NCI-H69 (cell line): ENCODE measurements at places on chromosomes 11 and 22.
A peak's percentile ranks its signal among the peaks of the same experiment; 100 is the strongest.

- no peak for DNase-seq
Observed at GRCh38 chr11:27194976-27195375, 154.4 kb downstream of the BBOX1 start.

- peak; percentile 69 for DNase-seq
Observed at GRCh38 chr22:26170112-26170492, 840 bp downstream of the SEZ6L start.

DNA sequence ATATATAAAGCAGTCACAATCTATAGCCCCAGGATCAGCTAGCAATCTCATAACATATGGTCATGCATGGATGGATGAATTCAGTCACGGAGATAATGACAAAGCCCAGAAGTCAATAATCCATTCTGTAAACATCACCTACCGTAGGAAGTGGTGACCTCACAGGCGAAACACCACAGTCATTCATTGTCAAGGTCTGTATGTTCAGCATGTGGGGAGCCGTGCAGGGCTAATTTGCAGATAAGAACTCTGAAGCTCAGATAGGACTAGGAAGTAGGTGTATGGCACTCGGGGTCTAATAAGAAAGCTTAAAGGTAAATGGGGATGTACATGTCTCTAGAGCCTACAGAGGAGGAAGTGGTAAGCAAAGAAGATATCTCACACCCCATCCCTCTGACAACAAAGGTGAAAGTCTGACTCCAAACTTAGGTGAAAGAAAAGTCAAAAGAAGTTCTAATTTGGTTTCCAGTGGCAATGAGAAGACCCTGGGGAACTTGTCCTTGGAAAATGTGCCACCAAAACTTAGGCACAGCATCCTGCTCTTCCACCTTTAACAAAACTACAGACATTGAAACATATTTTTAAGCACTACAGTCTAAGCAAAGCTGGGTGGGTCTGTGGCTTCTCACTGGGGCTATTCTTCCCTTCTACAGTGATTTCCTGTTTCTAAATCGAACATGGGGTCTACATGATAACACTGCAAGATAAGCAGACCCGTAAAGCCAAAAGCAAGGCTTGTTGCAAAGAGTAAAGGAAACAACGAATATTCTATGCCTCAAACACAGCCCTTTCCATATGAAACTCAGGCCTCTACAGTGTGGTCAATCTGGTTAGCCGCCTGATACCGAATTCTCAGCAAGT, 5.2 kb downstream of the CRTAM start:
- DNase-seq = peak; percentile 92

DNA sequence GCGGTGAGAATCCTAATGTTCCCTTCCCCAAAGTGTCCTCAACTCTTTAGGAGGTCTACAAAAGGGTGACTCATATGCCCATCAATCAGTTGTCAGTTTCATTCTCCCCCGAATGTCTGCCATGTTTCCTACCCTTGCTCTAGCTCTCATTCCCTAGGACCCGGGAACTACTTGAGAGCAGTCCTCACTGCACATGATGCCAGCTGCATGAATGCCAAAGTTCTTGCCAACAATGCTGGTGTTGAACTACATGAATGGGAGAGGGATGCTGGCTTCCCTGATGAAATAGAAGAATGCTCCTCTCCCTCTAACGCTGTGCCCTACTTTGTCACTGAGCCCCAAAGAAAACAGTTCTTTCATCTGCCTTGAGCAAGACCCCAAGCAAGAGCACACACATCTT, 12.5 kb upstream of the FSHB start:
- no peak for DNase-seq

GRCh38 chr11:120054016-120054752, 83.7 kb downstream of the TRIM29 start:
- DNase-seq = no peak

DNA sequence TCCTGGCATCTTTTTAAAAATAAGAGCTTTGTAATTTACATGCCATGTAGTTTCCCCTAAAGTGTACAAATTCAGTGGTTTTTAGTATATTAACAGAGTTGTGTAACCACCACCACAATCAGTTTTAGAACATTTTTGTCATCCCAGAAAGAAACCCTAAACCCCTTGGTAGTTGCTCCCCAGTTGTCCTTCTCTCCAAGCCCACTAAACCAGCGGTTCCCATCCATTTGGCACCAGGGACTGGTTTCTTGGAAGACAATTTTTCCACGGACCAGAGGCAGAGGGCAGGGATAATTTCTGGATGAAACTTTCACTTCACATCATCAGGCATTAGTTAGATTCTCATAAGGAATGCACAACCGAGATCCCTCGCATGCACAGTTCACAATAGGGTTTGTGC, 22.6 kb downstream of the CABIN1 start:
- DNase-seq = no peak

- DNase-seq = peak; percentile 84
Observed at GRCh38 chr11:15493921-15494620, 379.3 kb downstream of the INSC start.

GRCh38 chr22:20524004-20524481, 16.6 kb downstream of the MED15 start:
- peak; percentile 74 for DNase-seq

- no peak for DNase-seq
Observed at GRCh38 chr11:129652835-129653234, 162.8 kb upstream of the TMEM45B start.

DNA sequence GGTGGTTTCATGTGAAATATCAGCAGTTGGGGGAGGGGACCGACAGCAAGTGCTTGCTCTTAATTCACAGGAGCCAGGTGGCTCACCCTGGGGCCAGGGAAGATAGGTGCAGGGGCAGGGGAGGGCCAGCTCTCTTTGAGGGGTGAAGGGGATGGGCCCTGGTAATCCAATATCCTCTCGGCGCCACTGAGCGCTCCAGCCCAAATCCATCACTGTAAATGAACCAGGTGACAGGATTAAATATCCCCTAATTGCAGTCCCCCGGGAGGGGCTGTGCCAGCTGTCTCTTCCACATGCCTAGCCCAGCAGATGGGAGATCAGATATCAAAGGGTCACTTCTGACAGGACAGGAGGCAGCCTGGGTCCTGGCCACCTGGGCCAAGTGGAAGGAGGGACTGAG, 531.8 kb upstream of the CADM1 start:
- DNase-seq = peak; percentile 100

DNA sequence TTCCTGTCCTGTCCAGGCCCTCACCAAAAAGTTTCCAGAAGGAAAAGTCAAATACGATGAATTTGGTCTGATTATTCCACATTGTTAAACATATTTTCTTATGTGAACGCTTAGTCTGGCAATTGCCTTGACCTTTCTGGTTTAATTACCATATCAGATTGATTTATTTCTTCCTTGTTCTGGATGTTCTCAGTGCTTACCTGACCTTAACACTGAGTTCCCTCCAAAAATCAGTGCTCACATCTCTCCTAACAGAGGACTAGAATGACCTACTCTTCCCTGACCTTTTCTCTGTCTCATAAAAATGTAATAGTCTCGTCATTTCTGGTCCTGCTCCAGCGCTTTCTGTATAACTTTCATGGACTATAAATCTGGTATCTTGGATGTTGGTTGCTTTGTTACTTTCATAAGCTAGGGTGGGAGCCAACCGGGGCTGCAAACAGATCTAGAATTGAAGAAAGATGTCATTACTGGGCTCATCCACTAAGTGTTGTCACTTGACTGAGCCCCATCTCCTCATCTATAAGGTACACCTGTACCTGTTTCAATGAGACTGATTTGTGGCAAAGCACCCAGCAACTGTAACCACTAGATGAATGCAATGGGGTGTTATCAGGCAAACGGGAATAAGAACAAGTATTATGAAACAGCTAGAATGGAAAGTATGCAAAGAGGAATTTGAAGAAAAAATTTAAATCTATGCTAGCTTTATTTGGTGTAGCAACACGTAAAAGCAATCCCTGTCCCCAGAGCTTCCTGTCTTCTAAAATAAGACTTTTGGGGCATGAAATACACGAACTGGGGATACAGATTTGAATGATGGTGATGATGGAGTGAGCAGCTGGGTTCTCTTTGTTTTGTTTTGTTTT, 2.4 kb downstream of the FADS2 start:
- peak; percentile 14 for DNase-seq

DNA sequence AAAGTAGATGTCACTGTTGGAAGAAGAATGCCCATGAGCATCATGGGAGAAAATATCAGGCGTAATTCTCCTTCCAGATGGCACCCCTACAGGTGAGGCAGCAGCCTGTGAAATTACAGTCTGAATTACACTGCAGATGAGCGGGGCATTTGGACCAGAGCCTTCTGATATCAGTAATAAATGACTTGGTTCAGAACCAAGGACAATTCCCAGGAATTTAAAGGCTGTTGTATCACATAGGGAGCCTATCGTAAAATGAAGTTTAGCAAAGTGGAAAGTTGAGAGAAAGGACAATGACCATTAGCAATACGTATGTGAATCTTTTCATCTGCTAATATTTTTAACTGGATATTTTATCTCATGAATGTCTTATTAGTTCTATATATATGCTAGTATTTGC, 61.3 kb downstream of the PRMT3 start:
- peak; percentile 34 for DNase-seq

DNA sequence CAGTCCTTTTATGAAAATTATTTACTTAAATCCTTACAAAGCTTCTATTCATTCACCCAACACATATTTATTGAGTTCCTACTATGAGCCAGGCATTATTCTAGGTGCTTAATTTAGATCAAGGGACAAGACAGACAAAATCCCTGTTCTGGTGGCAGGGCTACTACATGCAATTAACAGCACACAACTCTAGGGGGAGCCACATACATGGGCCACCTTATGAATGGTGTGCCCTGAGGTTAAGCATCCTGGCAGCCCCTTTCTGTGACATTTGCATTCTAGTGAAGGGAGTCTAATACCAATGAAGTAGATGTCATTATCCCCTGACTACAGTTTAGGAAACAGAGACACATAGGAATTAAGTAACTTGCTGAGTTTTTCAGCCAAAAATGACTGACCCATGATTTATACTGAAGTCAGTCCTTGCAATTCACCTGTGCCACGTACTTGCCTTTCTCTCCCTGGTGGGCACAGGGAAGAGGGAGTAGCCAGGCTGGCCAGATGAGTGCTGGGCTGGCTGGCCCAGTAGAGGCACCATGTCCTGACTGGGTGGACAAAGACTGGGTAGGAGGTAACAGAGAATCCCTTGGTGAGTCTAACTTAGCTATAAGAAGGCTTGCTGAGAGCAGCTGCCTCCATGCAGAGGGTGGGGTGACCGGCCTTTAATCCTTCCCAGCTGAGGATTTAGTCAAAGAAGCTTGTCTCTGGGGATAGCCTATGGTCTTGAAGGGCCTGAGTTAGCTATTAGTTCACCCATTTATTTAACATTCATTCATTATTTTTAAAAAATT, 52.0 kb upstream of the ELF5 start:
- DNase-seq = peak; percentile 70

GRCh38 chr11:116910378-116910777, 73.0 kb upstream of the APOA1 start:
- DNase-seq = no peak

DNA sequence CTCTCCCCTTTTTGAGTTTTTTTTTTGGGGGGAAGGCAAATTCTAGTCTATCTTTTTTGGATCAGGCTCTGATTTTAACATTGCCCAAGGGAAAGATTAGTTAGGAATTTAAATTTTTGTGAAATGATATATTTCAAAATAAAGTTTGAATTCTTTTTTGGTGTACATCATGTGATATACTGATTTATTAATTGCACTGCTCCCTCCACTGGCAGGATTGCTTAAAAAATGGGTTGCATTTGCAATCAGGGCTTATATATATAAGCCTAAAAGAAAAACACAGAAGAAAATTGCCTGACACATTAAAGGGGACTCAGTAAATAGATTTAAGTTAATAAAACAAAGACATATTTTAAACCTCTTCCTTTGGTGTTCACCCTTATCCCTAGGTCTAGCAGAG, 1.2 kb downstream of the DYNC2H1 start:
- DNase-seq = no peak

- DNase-seq = peak; percentile 70
Observed at GRCh38 chr11:60914633-60915247, 782 bp downstream of the TMEM109 start.

GRCh38 chr11:92941676-92942571, 27.5 kb upstream of the MTNR1B start:
- DNase-seq = no peak

GRCh38 chr11:116930177-116930576, 92.8 kb upstream of the APOA1 start:
- DNase-seq = peak; percentile 68

DNA sequence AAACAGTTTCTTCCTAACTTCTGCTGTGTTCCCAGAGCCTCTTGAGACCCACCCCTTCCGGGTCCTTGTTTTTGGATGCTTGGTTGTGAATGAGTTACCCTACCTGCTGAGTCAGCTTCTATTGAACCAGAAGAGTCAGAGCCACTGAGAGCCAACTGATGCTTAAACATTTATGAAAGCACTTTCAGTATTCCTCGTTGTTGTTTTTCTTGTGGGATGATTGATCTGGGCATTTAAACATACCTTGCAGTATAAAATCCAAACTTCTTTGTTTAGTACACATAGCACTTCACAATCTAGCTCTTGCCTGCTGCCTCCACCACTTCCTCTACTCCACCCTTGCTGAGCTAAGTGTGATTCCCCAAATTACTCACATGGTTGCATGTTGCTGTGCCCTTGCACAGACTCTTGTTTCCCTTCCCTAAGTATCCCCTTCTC, 5.5 kb downstream of the PRSS23 start:
- DNase-seq = no peak

GRCh38 chr11:93512073-93512475, 31.1 kb downstream of the SMCO4 start:
- DNase-seq = no peak

DNA sequence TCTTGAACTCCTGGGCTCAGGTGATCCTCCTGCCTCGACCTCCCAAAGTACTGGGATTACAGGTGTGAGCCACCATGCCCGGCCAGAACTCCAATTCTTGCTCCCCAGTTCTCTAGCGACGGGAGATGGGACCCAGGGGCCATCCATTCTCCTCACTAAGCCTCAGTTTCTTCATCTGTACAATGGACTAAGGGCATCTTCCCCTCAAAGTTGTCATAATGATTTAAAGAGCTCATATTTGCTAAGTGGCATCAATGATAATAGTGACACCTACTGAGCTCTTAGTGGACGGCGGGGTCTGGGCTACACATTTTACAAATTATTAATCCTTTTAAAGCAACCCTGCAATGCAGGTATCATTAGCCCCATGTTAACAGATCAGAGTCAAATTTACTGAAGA, 34.5 kb downstream of the KIAA0930 start:
- DNase-seq = no peak

- no peak for DNase-seq
Observed at GRCh38 chr11:65630215-65630614, 7.7 kb upstream of the SIPA1 start.

DNA sequence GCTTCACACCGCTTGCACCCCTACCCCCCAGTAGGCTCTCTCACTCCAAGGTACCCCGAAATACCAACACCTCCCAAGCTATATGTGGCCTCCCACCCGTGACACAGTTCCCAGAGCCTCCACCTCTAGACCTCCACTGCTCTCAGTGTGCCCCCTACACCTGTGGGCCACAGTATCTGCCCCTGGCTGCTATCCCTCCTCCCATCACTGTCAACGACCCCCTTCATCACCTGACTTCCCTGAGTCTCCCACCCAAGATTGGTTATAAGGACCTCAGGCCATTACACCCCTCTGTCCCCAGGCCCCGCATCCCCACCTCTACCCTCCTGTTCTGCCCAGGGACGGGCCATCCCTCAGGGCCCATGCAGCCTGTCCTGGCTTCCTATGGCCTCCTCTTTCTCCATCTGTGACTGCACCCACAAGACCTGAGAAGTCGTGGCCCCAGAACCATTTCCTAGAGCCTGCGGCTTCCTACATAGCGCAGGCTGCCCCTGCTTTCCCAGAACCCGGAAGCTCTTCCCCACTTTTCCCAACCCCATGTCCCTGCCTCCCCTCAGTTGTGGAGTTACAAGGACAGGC, 734 bp downstream of the ACR start:
- DNase-seq = no peak
